Left kidney (tissue), 8 donors: ENCODE measurements at places on chromosomes 5 and 9. TPM values are rescaled to one million over a fixed set of nuclear protein-coding genes. Genes with fewer than 3 reads are reported as not detected.

Gene LPAR1
- 25.9 TPM for polyA plus RNA-seq

Gene TCF7
- polyA plus RNA-seq, result 13.0 TPM

Gene SURF2
- 17.7 TPM for polyA plus RNA-seq

Gene RORB
- polyA plus RNA-seq, result 0.20 TPM

Gene RLN2
- polyA plus RNA-seq, result 2.1 TPM

Gene ACOT12
- 1.2 TPM for polyA plus RNA-seq

Gene MED7
- polyA plus RNA-seq, result 24.3 TPM

Gene TLE1
- polyA plus RNA-seq, result 65.4 TPM

Gene SGCD
- polyA plus RNA-seq, result 4.0 TPM

Gene ZNF354C
- 18.4 TPM for polyA plus RNA-seq

Gene IFNA2
- not detected for polyA plus RNA-seq

Gene C9orf72
- 24.9 TPM for polyA plus RNA-seq

Gene SETD9
- polyA plus RNA-seq, result 20.5 TPM

Gene PCDHGA4
- 2.6 TPM for polyA plus RNA-seq

Gene CNTFR
- polyA plus RNA-seq, result 34.6 TPM

Gene ASPN
- 9.8 TPM for polyA plus RNA-seq

DNA sequence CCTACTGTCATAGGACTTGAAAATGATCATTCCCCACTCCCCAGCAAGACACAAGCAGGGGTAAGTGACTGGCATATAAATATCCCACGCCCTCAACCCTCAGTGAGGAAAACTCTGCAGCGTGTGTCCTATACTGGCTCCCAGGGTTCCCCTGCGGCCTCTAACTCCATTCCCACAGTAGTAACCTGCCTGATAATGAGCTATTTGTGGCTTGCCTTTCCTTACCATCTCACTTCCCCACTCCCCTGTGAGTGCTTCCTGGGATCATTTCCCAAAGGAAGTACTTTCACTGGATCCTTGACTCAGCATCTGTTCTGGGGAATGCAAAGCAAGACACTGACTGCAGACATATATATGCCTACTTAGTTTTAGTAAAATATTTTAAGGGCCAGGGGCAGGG is 14.3 kb downstream of the CDC14B start:
- no peak for DNase-seq

- no peak for DNase-seq
Observed at GRCh38 chr5:27473307-27474046, 435.1 kb upstream of the CDH9 start.

- DNase-seq, result no peak
Observed at GRCh38 chr9:20701060-20701459, 17.0 kb downstream of the FOCAD start.

- DNase-seq, result no peak
Observed at GRCh38 chr9:94178927-94179326, 80.2 kb upstream of the ZNF169 start.

GRCh38 chr5:135115591-135115990 is 81.6 kb upstream of the PITX1 start:
- no peak for DNase-seq

- no peak for DNase-seq
Observed at GRCh38 chr5:180291234-180291940, 496 bp downstream of the MAPK9 start.

DNA sequence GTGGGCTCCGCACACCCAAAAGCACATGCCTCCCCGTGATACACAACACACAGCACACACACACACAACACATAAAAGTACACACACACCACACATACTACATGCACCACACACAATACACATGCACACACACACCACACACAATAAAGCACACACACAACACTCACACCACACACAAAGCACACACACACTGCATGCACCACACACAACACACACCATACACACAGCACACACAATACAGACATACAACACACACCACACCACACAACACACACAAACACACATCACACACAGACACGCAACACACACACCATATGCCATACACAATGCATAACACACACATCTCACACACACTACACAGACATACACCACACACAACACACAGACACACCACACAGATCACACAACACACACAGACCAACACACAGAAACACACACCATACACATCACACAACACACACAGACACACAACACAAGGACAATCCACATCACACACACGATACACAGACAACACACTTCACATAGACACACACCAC is 3.4 kb upstream of the CCDC187 start:
- no peak for DNase-seq

DNA sequence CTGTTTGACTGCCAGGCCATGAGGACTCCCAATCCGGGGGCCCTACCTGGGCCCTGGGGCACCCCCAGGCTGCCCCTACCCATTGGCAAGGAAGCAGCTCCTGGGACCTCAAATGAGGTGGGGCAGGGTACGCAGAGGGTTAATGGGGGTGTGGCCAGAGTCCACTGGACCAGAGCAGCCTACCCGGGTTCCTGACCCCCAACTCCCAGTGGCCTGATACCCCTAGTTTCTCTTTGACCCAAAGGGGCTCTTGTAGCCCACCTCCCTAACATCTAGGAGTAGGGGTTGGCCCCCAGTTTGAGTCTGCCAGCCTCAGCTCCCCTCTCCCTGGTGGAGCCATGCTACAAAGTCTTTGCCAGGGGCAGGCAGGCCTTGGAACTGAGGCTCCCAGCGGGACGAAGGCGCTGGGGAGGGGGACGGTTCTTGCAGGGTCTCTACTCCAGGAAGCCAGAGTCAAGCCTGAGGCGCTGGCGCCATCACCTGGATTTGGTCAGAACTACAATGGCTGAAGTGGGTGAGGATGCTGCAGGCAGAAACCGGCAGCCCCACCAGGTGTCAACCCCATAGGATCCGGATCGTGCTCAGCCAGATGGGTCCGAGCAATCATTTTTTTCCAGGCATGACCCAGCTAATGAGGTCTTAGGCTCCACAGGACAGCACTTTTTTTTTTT is 8.4 kb upstream of the CERCAM start:
- DNase-seq, result peak; percentile 70

DNA sequence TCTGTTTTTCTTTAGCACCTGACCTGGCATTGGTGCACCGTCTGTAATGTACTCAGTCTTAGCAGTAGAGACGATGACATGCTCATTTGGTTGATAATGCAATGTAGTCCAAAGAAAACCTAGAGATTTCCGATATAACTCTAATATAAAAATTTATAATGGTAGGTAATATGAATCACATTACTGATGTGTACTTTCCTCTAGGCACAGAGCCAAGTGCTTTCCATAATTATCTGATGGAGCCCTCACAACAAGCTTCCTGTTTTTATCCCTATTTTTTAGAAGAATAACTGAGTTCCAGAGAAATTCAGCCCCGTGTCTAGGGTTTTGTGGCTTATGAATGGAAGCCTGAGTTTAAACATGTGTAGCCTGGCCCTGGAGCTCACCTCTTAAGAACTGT is 53.7 kb downstream of the KDM4C start:
- DNase-seq, result no peak

DNA sequence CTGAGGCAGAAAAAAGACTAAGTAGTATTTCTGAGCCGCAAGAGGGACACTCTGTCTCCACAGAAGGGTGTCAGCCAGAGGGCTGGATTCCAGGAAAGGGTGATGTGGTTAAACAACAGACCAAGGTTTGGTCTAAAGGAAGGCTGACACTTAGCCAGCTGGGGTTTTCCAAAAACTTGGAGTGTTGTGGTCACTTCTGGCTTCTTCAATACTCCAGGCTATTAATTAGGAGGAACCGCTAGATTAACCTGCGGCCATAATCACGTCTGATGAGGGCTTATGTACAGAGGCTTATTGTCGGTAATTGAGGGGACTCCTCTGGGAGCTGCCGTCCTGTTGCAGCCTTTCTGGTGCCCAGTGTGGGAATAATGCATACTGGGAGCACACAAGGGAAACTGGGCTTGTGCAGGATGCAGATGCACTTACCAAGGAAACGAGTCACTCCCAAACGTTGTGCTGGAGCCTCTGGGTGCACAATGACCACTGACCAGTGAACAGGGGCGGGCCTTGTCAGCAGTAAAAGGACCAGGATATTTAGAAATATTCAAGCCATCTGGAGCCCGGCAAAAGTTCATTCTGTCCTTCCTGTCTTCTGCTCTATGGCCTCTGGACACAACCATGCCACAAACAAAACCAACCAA is 70.2 kb upstream of the TUT7 start:
- DNase-seq, result no peak

GRCh38 chr5:41067714-41068568 is 3.2 kb downstream of the MROH2B start:
- DNase-seq, result no peak

- no peak for DNase-seq
Observed at GRCh38 chr9:106758911-106759310, 104.1 kb upstream of the ZNF462 start.

GRCh38 chr5:144800169-144800568 is 629.5 kb downstream of the KCTD16 start:
- no peak for DNase-seq

- no peak for DNase-seq
Observed at GRCh38 chr9:4116723-4117460, 183.0 kb downstream of the GLIS3 start.

DNA sequence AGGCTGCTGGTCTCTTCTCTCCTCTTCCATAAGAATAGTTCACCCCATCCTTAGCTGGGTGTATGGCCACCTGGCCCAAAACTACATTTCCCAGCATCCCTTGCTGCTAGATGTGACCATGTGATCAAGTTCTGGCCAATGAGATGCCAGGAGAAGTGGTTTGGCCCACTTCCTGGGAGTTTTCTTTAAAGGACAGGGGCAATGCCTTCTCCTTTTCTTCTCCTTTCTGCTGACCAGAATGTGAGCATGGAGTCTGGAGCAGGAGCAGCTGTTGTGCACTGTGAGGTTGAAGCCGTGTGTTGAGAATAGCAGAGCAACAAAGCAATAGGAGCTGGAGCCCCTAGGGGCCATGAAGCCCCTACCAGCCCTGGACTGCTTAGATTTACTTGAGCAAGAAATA is 36.8 kb downstream of the C9orf50 start:
- no peak for DNase-seq

- no peak for DNase-seq
Observed at GRCh38 chr5:142072488-142072887, 36.1 kb upstream of the NDFIP1 start.

- DNase-seq, result no peak
Observed at GRCh38 chr9:13278023-13278367, 1.5 kb downstream of the MPDZ start.

GRCh38 chr5:61625681-61626621 is 293.9 kb downstream of the ZSWIM6 start:
- peak; percentile 59 for DNase-seq

DNA sequence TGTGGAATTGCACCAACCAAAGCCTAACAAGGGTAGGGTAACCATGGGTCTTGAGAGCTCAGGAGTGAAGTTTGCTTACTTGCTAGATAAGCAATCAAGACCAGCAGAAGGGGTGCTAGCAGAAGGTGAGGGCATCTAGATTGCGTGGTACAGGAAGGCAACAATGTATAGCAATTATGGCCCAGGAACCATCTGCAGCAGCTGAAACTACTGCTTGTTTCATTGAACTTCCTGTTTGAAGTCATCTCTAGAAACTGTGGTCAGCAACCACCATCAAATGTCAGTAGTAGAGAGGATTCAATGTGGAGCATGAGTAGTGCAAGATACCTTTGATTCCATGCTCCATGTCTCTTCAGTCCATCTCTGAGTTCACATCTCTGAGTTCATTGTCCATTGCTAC is 462.1 kb upstream of the GRAMD2B start:
- DNase-seq, result no peak

GRCh38 chr5:55387865-55388264 is 80.1 kb downstream of the MTREX start:
- DNase-seq, result peak; percentile 11

GRCh38 chr9:121640491-121641223 is 10.8 kb upstream of the DAB2IP start:
- DNase-seq, result no peak
